Activated CD4-positive, alpha-beta T cell treated with anti-CD3 and anti-CD28 coated beads, Interleukin-2, amount 10 ng/mL, durations not matched to agents 24 days and 14 days (primary cell): ENCODE measurements at places on chromosomes 16 and 17. TPM values are rescaled to one million over a fixed set of nuclear protein-coding genes. Genes with fewer than 3 reads are reported as not detected.

Gene SPIRE2
- total RNA-seq, result 1.9 and 2.0 TPM in 2 replicates

Gene INCA1
- total RNA-seq, result 0.56 and 0.69 TPM in 2 replicates

Gene ENKD1
- 12.7 and 13.8 TPM in 2 replicates for total RNA-seq

Gene KRT15
- not detected in 2 replicates for total RNA-seq

Gene SECTM1
- total RNA-seq, result 4.3 and 4.6 TPM in 2 replicates

Gene DPEP1
- total RNA-seq, result not detected in 2 replicates

Gene ITGAD
- not detected in 2 replicates for total RNA-seq

Gene SULT1A4
- total RNA-seq, result 2.7 and 3.1 TPM in 2 replicates

Gene CTRB2
- total RNA-seq, result not detected in 2 replicates

Gene HS3ST2
- total RNA-seq, result not detected in 2 replicates

Gene ANKRD11
- 152 TPM in 2 replicates for total RNA-seq

Gene SHMT1
- 58.3 and 62.1 TPM in 2 replicates for total RNA-seq

Gene APOBR
- total RNA-seq, result 4.0 and 4.1 TPM in 2 replicates

Gene MT1E
- 136 and 152 TPM in 2 replicates for total RNA-seq

Gene TEKT3
- not detected in 2 replicates for total RNA-seq

Gene CHST6
- not detected in 2 replicates for total RNA-seq

Gene KRT222
- not detected in 2 replicates for total RNA-seq

Gene CHP2
- not detected in 2 replicates for total RNA-seq

Gene ADGRG3
- total RNA-seq, result not detected in 2 replicates

Gene CCL3
- total RNA-seq, result 403 and 414 TPM in 2 replicates

Gene KRT31
- total RNA-seq, result not detected in 2 replicates

Gene FNDC8
- total RNA-seq, result not detected in 2 replicates

Gene KCTD11
- 7.0 and 7.6 TPM in 2 replicates for total RNA-seq

Gene LGALS9
- 46.4 and 51.6 TPM in 2 replicates for total RNA-seq

Gene PERCC1
- total RNA-seq, result not detected in 2 replicates

Gene SLFN12L
- 43.1 and 44.8 TPM in 2 replicates for total RNA-seq

Gene ACAP1
- 262 and 275 TPM in 2 replicates for total RNA-seq

Gene TMEM238L
- total RNA-seq, result not detected in 2 replicates

Gene MT1M
- total RNA-seq, result not detected in 2 replicates

Gene TMEM114
- total RNA-seq, result not detected in 2 replicates

Gene NME4
- 64.3 and 64.8 TPM in 2 replicates for total RNA-seq

Gene TMC7
- not detected in 2 replicates for total RNA-seq

Gene CRISPLD2
- total RNA-seq, result 0.19 and 0.26 TPM in 2 replicates

Gene ACSM5
- total RNA-seq, result not detected in 2 replicates

Gene MYH1
- total RNA-seq, result not detected in 2 replicates

Gene EZH1
- total RNA-seq, result 39.5 and 39.6 TPM in 2 replicates
